ENCODE measurements at places on chromosomes 4 and X. TPM values are rescaled to one million over a fixed set of nuclear protein-coding genes. Genes with fewer than 3 reads are reported as not detected.

DNA sequence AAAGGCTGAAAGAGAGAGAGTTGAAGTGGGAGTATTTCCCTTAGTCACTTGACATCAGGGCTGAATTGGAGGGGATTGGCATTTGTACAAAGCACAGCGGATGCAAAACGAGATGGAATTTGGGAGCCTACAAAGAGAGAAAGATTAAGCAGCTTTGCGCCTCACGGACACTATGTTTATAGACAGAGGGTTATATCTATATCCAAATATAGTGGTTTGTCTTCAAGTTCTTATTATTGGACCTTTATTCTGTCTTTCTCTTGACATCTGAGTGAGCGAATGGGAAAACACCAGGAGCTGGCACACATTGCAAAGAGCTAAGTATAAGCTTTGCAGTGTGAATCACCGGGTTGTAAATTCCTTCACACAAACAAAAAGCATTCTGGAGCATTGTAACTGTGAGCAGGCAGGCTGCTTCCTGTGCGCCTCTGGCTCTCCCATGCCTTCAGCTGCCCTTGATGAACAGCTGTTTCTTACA is 500.2 kb downstream of the STIM2 start:
- peak overlapping the region; percentile 43 for H3K27ac ChIP-seq
- H3K27me3 ChIP-seq: no peaks in the 10 kb centered on the region
- DNase-seq: peak; percentile 1
- H3K4me1 ChIP-seq: peaks cover 64% of the 10 kb centered on the region

- no peaks in the 10 kb centered on the region for H3K36me3 ChIP-seq
- no peaks in the 10 kb centered on the region for H3K27me3 ChIP-seq
- no peak overlapping the region for H3K4me3 ChIP-seq
- H3K4me1 ChIP-seq: no peaks in the 10 kb centered on the region
- H3K27ac ChIP-seq: no peak overlapping the region
Observed at GRCh38 chr4:39998659-39999345, 21.1 kb upstream of the PDS5A start.

GRCh38 chrX:4663085-4663484 is 949.6 kb upstream of the PRKX start:
- H3K27me3 ChIP-seq: no peaks in the 10 kb centered on the region
- no peak overlapping the region for H3K4me3 ChIP-seq
- H3K4me1 ChIP-seq: peaks cover 11% of the 10 kb centered on the region
- H3K36me3 ChIP-seq: peaks cover 11% of the 10 kb centered on the region
- peak overlapping the region; percentile 7 for H3K27ac ChIP-seq

- peaks cover 8% of the 10 kb centered on the region for H3K36me3 ChIP-seq
- no peaks in the 10 kb centered on the region for H3K27me3 ChIP-seq
- no peak for DNase-seq
- peak overlapping the region; percentile 94 for H3K4me3 ChIP-seq
- peaks cover 22% of the 10 kb centered on the region for H3K4me1 ChIP-seq
Observed at GRCh38 chrX:53421772-53422085, 725 bp downstream of the SMC1A start.

The ODAPH gene
- total RNA-seq: not detected

DNA sequence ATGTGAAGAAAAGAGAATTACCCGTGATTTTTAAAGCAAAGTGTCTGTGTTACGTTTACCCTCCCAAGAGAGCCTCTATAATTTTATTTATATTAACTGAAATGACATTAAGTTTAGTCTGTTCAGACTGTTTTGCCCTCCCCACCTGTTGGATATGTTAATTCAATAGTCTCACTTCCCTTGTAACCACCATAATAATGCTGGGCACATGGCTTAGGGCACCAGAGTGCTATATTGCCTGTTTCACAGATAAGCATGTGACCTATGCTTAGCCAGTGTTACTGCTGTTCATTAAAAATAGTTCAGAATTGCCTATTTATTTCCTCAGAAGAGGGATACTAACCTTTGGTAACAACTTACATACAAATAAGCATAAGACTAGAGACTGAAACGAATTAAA is 446.2 kb downstream of the FAT4 start:
- no peak overlapping the region for H3K4me3 ChIP-seq
- H3K36me3 ChIP-seq: no peaks in the 10 kb centered on the region
- no peaks in the 10 kb centered on the region for H3K4me1 ChIP-seq
- no peaks in the 10 kb centered on the region for H3K27me3 ChIP-seq
- H3K27ac ChIP-seq: no peak overlapping the region
